Colonic mucosa (tissue), 4 donors: ENCODE measurements at places on chromosomes 12 and 14.

DNA sequence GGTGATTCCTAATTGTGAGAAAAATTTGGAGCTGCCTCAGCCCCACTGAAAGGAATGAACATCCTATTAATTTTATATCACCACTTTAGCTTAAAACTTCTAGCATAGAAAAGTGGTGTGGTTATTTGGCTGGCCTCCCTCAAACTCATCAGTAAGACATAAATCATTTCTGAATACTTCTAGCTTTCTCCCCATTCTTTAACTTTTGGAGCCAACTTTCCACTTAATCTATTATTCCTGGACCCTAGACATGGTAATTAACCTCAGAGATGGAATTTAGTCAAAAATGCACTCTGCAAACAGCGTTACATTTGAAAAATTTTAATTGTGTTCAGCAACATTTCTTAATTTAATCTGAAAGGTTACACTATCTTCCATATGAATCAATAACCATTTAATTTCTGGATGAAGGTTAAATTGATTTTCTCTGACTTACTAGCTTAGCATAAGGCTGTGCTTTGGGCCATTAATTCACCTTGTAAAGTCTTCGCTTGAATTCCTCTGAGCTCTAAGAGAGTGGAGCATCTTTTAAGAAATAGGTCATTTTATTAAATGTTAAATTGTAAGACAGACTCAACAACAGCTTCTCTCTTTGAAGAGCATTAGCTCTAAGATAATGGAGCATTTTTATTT, 753.6 kb upstream of the STXBP6 start:
- H3K4me3 ChIP-seq, result no peak overlapping the region
- H3K36me3 ChIP-seq, result no peaks in the 10 kb centered on the region
- DNase-seq, result no peak
- no peak overlapping the region for H3K27ac ChIP-seq
- H3K4me1 ChIP-seq, result no peaks in the 10 kb centered on the region

GRCh38 chr14:53695692-53696214, 260.9 kb downstream of the BMP4 start:
- no peaks in the 10 kb centered on the region for H3K27me3 ChIP-seq
- H3K27ac ChIP-seq, result no peak overlapping the region
- DNase-seq, result no peak
- no peaks in the 10 kb centered on the region for H3K36me3 ChIP-seq

DNA sequence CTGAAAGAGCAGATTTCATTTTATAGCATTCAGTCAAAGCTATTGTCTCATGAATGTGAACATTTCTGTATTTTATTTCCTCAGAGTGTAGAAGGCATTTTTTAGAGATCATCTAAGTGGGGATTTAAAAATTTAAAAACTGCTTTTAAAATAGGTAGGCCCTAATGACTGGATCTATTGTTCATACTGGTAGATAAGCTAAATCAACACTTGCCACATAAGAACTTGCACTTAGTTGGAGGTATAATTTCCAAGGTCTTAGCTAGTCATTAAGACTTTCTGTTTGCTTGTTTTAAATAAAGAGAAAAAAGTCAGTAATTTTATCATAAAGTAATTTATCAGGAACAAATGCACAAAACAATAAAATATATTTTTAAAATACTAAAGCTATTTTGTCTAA, 75.2 kb upstream of the LMO3 start:
- DNase-seq, result no peak
- H3K27ac ChIP-seq, result no peak overlapping the region
- H3K36me3 ChIP-seq, result no peaks in the 10 kb centered on the region
- no peaks in the 10 kb centered on the region for H3K4me1 ChIP-seq

DNA sequence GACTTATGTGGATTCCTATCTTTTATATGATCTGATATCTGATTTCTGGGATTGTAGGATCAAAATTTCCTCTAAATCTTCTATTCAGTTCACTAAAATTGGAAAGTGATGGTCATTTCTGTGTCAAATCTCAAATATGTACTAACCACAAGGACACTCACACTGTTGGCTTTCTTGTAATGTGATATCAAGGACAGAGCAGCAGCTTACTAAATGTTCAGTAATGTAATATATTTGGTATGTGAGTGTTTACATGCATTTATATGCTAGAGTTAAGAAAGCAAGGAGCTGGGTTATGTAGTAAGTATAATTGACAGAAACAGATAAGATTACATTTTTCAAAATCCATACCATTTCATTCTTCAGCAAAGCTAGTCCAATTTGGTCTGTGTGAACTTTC, 16.5 kb downstream of the PUS7L start:
- H3K4me3 ChIP-seq, result no peak overlapping the region
- H3K27ac ChIP-seq, result no peak overlapping the region
- H3K36me3 ChIP-seq, result no peaks in the 10 kb centered on the region
- H3K27me3 ChIP-seq, result no peaks in the 10 kb centered on the region

- no peaks in the 10 kb centered on the region for H3K27me3 ChIP-seq
- H3K36me3 ChIP-seq, result no peaks in the 10 kb centered on the region
- no peak overlapping the region for H3K27ac ChIP-seq
- H3K4me1 ChIP-seq, result no peaks in the 10 kb centered on the region
Observed at GRCh38 chr12:42365486-42365885, 39.5 kb downstream of the PPHLN1 start.

DNA sequence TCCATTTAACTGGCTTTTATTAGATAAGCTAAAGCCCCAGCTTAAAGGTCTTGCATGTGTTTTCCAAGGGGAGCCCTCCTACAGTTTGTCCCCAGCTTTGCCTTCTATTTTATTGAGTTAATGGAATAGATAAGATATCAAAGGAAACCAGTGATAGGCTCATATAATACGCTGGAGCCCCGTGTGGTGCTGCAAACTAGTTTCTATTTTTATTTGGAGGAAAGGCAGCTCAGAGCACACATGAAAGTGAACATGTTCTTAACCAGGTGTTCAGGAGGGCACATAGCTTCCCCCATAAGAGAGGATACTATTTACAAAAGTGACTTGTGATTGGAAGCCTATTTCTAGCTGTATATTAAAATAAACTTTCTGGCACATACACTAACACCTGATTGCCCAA, 251.7 kb downstream of the PDZRN4 start:
- H3K4me1 ChIP-seq, result no peaks in the 10 kb centered on the region
- DNase-seq, result no peak
- no peak overlapping the region for H3K4me3 ChIP-seq
- no peak overlapping the region for H3K27ac ChIP-seq

DNA sequence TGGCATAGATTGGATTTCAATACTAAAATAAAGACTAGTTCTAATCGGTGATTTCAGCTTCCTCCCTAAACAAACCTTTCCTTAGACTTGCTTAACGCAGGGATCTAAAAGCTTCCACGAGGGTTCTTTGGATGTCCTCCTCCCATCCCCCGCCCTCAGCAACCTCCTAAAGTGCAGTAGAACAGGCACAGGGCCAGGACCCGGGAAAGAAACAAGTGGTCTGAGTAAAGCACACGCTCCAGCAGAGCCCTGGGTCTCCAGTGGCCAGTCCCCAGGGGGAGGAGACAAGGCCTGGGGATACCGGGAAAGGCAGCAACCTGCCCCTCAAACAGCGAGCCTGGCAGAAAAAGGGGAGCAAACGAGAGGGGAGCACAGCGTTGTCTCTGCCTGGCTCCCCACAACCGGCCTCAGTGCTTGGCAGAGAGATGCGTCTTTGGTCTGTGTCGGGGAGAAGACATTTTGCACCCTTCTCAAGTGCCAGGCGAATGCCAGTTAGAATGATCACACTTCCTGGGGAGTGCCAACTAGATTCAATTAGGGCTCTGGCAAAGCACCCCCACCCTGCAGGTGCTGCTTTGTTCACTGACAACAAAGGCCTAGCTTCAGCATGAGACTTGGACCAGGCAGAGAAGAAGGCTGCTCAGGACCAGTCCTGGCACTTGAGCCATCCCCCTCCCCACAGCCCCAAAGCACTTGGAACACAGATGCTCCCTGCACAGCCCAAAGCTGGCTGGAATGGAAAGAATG, 17.1 kb upstream of the SLC6A12 start:
- DNase-seq, result no peak
- no peaks in the 10 kb centered on the region for H3K27me3 ChIP-seq
- H3K4me3 ChIP-seq, result no peak overlapping the region
- H3K36me3 ChIP-seq, result no peaks in the 10 kb centered on the region

GRCh38 chr12:64631197-64631596, 20.9 kb downstream of the RASSF3 start:
- H3K4me3 ChIP-seq, result no peak overlapping the region

GRCh38 chr14:71320734-71321573, 413.7 kb downstream of the PCNX1 start:
- H3K4me1 ChIP-seq, result no peaks in the 10 kb centered on the region
- peak overlapping the region; percentile 60 for H3K4me3 ChIP-seq
- no peaks in the 10 kb centered on the region for H3K36me3 ChIP-seq
- H3K27ac ChIP-seq, result peak overlapping the region; percentile 97
- DNase-seq, result peak; percentile 62

- H3K4me3 ChIP-seq, result no peak overlapping the region
- H3K4me1 ChIP-seq, result no peaks in the 10 kb centered on the region
- no peak for DNase-seq
- H3K27me3 ChIP-seq, result no peaks in the 10 kb centered on the region
Observed at GRCh38 chr14:81125536-81125935, 95.2 kb downstream of the GTF2A1 start.

DNA sequence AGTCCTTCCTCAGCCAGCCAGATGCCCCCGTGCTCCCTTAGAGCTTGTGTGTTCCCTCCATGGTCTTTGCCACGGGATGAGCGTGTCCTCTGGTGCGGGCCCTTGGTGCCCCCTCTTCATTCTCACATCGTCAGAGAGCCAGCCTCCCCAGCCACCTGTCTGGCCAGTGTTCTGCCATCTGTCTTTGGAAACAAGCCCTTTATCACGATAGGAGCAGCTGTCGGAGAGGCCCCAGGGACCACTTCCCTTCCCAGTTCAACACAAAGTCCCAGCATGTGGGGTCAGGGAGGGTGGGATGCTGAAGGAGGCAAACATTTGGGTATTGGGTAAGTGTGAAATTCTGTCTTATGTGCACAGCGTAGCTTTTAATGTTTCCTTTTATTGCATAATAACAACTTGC, 44.5 kb downstream of the DYNC1H1 start:
- DNase-seq, result no peak
- peaks cover 52% of the 10 kb centered on the region for H3K36me3 ChIP-seq

GRCh38 chr12:130204541-130204953, 42.3 kb downstream of the FZD10 start:
- no peaks in the 10 kb centered on the region for H3K4me1 ChIP-seq
- no peak overlapping the region for H3K4me3 ChIP-seq
- no peak overlapping the region for H3K27ac ChIP-seq

- no peak overlapping the region for H3K4me3 ChIP-seq
- DNase-seq, result no peak
- H3K27ac ChIP-seq, result no peak overlapping the region
- H3K27me3 ChIP-seq, result no peaks in the 10 kb centered on the region
- no peaks in the 10 kb centered on the region for H3K36me3 ChIP-seq
Observed at GRCh38 chr12:67427336-67427735, 158.2 kb downstream of the CAND1 start.

DNA sequence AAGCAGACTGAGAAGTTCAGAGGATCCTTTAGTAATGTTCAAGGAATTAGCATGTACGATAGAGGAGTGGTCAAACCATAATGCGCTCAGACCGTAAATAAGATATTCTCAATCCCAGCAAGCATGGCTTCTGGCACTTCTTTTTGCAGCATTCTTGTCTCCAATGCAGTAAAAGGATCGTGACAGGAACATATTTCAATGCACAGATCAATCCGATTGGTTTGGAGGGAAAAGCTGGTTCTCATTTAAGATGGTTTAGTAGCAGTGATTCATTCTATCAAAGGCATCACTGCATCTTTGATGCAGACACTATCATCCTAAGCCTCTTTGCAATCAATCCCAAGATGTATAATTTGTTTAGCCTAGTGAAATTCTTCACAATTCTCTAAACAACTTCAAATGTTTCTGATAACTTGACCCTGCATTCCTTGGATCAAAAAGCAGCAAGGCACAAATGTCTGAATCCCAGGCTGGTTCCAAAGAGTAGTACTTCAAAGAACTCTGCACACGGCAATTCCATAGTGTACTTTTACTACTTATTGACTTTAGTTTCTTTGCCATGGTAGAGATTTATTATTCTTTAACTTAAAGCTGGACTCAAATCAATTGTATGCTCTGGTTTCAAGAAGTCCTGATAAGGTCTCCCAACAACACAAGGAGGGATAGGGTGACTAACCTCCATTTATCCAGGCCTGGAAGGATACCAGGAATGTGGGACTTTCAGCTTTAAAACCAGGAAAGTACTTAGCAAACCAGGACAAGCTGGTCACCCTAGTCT, 96.8 kb upstream of the MDM1 start:
- DNase-seq, result peak; percentile 62
- H3K36me3 ChIP-seq, result no peaks in the 10 kb centered on the region
- H3K4me3 ChIP-seq, result no peak overlapping the region
- H3K27me3 ChIP-seq, result no peaks in the 10 kb centered on the region
- H3K27ac ChIP-seq, result peak overlapping the region; percentile 21

DNA sequence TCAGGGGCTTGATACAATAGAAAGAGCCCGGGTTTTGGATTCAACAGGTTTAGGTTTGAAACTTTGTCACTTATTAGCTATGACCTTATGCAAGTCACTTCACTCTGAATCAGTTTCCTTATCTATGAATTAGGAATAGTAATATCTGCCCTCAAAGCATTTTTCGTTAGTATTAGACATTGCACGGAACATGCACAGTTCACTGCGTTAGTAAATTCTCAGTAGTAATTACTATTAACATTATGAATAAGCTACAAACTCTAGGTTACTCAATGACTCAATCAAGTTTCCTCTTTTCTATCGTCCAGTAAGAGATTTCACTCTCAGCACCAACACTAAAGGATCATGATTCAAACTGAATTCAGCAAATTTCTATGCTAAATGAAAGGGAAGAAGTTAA, 150.3 kb downstream of the CEP83 start:
- H3K4me3 ChIP-seq, result no peak overlapping the region
- no peaks in the 10 kb centered on the region for H3K36me3 ChIP-seq
- H3K27ac ChIP-seq, result no peak overlapping the region
- H3K4me1 ChIP-seq, result no peaks in the 10 kb centered on the region

DNA sequence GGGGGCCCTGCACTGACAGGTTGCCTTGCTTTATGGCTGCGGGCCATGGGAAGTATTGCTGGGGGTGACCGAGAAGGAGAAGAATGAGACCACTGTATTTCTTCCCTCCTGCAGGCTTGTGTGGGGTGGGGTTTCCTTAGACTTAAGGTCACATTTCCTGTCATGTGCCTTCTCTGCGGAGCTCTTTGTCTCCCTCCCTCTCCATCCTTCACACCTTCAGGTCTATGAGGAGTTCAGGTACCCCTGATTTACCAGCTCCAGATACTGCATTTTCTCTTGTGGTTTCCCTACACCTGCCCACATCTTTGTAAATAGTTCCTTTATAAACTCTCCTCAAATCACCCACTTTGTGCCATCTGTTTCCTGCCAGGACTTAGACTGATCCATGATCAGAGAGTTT, 3.6 kb downstream of the FNTB start:
- H3K36me3 ChIP-seq, result no peaks in the 10 kb centered on the region
- H3K4me1 ChIP-seq, result peaks cover 9% of the 10 kb centered on the region
- H3K27ac ChIP-seq, result no peak overlapping the region

DNA sequence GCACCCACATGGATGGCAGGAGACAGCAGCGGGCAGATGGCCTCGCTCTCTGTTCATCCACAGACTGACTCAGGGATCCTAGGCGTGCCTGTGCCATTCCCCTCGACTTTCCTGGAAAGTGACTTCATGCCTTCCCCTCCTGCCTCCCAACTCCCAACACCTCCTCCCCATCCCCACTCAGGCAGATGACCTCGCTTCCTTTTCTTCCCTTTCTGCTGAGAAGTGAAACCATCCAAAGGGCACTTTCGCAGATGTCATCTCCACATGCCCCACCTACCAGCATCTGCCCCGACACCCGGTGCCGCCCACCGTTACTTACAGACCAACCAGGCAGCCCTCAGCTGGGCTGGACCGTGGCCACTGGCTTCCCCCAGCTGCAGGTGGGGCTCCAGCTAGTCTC, 29.6 kb downstream of the BEGAIN start:
- H3K4me1 ChIP-seq, result no peaks in the 10 kb centered on the region
- DNase-seq, result no peak
- no peak overlapping the region for H3K27ac ChIP-seq
- no peak overlapping the region for H3K4me3 ChIP-seq
- no peaks in the 10 kb centered on the region for H3K27me3 ChIP-seq
- H3K36me3 ChIP-seq, result no peaks in the 10 kb centered on the region
